Stimulated activated CD4-positive, alpha-beta T cell treated with anti-CD3 and anti-CD28 coated beads, Interleukin-2, amount 100 ng/mL, for 4 hours (primary cell): ENCODE measurements at places on chromosomes 16 and 17.

DNA sequence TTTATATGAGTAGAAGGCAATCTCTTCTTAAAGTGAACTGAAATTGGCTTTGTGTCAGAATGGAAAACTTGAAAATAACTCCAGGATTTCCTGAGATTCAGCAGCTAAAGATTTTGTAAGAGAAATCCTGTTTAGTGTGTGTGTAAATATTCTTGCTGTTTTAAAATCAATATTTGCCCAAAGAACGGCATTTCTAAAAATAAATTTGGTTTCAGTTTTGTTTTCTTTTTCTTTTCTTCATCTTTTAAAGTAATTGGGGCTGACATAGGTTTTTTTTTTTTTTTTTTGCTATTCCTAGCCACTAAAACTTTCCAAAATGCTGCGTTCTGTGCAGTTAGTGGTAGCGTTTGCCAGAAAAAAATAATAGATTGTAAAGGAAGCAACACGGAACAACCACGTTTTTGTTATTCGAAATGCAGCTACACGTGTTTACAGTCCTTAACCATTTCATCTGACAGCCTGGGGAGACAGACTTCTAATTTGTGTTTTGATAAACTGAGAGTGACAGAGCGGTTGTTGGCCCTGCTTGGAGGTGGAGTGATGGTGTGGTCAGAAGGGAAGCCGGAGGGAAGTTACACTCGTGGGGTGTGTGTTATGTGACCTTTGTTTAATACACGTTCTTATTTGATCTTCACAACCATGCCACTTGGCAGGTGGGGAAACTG is 21.6 kb upstream of the SMPD3 start:
- DNase-seq = no peak

DNA sequence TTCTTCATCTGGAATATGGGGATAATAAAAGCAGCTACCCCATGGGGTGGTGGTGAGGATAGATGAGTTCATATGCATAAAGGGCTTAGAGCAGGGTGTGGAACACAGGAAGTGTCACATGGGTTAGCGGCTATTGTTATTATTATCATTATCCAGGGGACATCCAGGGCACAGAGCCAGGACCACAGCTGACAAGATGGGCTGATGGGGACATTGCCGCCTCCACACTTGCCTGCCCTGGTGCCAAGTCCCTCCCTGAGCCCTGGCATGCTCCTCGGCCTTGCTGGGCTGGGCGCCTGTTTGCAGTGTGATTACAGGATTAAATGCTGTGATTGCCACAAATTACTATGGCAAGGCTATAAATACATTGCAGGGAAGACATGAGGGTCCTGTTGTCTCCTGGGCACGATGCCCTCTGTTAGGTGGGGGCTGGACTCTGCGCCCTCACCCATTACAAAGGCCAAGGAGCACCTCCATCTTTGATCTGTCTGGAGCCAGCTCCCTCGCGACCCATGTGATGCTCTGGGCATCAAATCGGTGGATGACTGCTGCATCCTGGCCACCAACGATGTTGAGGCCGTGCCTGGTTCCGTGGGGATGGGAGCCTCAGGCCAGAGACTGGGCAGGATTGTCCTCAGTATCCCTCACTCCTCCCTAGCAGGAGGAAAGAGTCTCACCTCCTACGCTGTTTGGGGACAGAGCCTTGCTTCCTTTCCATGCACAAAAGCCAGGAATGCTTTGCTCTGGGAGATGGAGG is 43.2 kb downstream of the PIMREG start:
- DNase-seq = no peak

GRCh38 chr17:28145348-28145747 is 102.9 kb downstream of the NLK start:
- no peak for DNase-seq

- DNase-seq = no peak
Measured at GRCh38 chr17:10041287-10041612, 136.2 kb upstream of the RCVRN start.

- no peak for DNase-seq
Measured at GRCh38 chr17:39628655-39629493, 2.1 kb downstream of the PPP1R1B start.

DNA sequence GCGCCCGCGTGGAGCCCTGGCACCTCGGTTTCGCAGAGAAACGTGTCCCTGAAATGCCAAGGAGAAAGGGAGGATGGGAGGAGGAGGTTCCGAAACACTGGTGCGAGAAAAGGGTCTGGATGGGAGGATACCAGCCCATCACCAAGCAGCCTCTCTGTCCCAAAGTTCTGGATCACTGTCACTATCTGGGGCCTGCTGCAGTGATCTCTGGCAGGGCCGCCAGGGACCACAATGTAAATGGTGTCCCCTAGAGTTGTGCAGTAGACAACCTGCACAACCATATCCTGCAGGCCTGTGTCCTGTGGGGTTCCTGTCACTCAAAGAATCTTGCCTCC is 229.3 kb downstream of the C16orf78 start:
- no peak for DNase-seq

DNA sequence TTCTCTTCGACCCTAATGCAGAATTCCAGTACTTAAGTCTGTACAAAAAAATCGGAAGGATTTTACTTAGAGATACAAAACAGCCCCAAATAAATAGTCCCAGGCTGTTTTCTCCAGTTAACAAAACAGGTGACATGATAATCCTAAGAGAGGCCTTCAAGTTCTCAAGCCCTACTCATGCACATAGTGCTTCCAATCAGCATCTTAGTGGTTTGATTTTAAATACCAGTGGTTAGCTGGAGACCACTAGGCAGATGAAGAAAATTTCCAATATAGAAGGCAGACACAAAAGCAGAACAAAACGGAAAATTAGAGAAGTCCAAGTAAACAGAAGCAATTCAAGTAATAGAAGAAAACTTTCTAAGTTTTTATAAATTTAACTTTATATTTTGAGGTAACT is 5.2 kb upstream of the OR4D2 start:
- no peak for DNase-seq

DNA sequence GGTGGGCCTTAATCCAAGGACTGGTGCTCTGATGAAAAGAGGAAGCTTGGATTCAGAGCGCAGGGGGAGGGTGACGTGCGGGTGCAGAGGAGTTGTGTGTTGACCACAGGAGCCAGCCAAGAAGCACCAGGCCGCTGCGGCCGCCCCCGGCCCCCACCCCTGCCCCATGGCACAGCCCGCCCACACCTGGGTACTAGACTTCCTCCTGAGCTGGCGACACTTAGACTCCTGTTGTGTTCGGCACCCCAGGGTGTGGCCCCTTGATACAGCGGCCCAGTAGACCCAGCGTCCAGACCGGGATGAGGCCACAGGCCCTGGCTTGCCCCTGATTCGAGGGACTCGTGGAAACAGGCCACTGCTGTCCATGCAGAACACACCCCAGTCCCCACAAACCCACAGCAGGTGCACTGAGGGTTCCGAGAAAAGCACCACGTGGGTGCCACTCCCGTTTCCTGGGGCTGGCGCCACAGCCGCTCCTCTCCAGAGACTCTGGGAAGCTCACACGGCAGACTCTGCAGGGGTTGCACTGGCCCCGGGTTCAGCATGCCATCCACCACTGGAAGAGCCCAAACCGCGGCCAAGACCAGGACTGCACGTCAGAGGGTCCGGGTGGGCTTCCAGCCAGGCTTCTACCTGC is 5.7 kb upstream of the SNAI3 start:
- no peak for DNase-seq

DNA sequence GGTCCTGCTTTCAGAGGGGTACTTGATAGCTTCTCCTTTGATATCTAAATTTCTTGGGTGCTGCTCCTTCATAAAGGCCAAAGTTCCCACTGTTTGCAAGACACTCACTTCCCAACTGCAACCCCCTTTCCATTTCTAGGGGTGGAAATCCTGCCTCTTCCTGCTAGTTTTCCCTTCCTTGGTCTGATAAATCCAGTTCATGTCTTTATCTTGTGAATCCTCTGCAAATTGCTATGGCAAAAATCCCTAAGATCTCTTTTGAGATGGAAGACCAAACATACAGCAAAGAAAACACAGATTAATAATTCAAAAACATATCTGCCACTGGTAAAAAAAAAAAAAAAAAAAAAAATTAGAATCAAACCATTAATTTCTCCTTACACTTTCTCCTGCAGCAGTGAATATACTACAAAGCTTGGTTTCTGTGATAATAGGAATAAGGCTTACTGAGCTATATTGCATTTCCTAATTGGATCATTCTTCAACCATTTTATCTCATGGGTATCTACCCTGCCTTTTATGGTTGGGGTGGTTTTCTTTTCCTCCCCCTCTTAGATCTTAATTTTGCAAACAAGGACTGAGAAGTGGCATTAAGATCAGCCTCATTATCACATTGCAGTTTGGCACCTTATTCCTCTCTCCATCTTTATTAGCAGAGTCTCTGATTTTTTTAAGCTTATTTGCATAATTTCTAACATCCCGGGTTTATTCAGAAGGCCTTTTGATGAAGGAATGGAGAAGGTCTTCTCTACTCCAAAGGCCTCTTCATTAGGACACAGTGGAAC is 439.1 kb downstream of the XYLT1 start:
- no peak for DNase-seq

DNA sequence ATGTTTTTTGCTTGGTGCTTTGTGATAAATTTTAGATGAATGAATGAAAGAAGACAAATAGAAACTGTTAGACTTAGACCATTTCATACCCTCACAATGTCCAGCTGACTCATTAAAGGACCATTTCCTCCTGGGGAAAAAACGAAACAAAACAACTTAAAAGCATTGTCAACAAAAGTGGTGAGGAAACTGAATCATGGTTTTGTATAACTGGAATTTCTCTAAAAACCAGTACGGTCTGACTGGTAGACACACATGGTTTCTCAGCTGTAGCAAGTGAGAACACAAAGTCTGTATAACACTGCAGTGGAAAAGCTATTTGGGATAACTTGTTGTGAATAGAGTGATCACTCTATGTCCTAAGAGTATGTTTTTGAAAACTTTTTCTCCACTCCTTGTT is 5.3 kb upstream of the DDX52 start:
- DNase-seq = no peak

GRCh38 chr17:8326511-8327302 is 12.9 kb upstream of the ODF4 start:
- DNase-seq = no peak

- no peak for DNase-seq
Measured at GRCh38 chr17:3956327-3956957, 7.8 kb downstream of the ATP2A3 start.
